ENCODE measurements at places on chromosomes 4 and X.

DNA sequence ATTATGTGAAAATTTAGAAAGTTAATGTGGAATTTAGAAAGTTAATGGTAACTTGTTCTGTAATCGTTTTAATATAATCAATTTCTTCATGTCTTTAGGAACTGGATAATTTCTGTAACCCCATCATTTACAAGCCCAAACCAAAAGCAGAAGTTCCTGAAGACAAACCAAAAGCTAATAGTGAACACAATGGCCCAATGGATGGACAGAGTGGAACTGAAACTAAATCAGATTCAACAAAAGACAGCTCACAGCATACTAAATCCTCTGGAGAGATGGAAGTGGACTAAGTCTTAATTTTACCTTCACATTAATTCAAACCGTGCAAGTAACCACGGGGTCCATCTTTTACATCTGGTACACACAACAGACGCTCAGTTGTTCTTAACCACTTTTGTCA lies 48.1 kb upstream of the PLK4 start:
- no peak for DNase-seq

- DNase-seq, result peak; percentile 23
Observed at GRCh38 chr4:156832886-156833285, 138.7 kb downstream of the PDGFC start.

DNA sequence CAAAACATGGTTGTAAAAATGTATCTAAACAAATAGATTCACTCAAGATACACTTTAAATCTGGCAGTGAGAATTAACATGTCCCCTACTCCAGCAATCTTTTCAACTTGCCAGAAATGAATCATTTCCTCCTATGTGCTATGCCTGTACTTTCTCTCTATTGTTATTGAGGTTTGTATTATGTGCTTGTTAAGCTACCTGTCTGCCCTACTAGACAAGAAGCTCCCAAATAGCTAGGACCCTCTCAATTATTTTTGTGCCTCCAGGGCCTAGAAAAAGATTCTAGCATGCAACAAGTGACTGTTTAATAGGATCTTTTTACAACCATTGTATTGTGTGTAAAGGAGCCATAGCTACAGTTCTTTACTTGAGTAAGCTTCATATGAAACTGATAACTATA lies 3.5 kb upstream of the SAP30 start:
- peak; percentile 41 for DNase-seq

- no peak for DNase-seq
Observed at GRCh38 chr4:5110901-5111300, 59.6 kb downstream of the STK32B start.

- no peak for DNase-seq
Observed at GRCh38 chr4:1807332-1807777, 14.3 kb downstream of the FGFR3 start.

DNA sequence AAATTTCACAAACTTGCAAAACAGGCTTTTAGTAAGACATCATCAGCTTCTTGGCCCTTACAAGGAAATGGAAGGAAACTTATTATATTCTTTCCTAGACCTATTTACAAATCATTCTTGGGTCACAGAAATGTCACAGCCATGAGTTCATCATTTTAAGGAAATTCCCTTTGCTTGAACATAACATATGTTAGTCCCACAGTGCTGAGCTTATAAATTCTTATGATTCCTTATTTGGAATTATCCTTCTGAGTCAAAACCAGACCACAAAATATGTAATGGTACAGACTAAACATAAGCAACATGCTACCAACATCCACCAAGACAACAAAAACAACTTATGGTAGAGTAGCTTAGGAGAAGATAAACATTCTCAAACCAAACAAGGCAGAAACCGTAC lies 236.9 kb upstream of the CTSO start:
- peak; percentile 58 for DNase-seq

- no peak for DNase-seq
Observed at GRCh38 chr4:76120199-76120598, 28.0 kb downstream of the NUP54 start.

DNA sequence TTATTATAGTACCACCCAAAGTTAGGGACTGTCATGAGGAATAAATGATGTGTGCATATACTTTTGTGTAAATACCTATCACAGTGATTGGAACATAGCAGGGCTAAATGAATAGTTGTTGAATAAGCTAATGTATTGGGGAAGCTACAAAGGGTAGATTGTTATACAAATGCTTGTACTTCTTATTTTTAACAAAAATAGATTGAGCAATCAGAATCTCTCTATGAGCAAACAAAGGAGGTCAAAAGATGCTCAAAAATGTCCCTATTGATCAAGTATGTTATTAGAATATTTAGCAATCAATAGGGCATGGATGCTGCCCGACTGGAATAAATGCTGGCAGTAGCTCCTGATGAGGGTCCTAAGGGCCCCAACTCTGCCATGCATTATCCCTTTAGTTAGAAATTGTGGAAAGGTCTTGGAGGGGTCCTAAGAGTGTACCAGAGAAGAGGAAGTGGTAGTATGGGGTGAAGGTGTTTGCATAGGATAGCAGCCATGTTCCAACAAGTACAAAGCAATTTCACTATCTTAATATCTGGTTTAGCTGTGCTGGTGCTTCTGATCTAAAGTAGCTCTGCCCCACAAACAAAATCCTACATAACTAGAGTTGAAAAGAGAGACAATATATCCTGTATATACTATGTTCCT lies 33.1 kb upstream of the TAPT1 start:
- DNase-seq, result no peak

DNA sequence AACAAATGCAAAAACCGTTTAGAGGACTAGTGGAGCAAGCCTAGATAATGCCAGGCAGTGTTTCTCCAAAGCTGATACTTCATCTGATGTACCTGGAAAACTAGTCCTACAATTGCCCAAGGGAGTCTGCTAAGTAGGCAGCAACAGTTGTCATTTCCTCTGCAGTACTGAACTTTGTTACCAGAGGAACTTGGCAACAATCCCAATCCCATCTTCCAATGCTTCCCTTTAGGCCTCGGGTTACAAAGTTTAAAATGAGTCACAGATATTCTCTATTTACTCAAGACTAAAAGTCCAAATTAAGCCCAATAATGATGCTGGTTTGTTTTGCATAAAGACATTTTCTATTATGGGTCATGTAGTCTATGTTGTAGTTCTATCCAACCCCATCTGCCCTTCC lies 120.0 kb upstream of the GLRA2 start:
- DNase-seq, result peak; percentile 79

DNA sequence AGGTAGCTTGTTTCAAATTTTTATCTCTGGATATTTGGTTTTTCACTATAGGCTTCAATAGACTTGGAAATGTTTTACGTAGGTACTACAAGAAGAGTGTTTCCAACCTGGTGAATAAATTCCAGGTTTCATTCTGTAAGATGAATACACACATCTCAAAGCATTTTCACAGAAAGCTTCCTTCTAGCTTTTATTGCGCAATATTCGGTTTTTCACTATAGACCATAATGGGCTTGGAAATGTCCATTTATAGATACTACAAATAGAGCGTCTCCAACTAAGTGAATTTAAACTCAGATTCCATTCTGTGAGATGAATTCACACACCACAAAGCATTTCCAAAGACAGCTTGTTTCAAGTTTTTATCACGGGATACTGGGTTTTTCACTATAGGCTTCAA lies 857.7 kb upstream of the HS3ST1 start:
- DNase-seq, result no peak

DNA sequence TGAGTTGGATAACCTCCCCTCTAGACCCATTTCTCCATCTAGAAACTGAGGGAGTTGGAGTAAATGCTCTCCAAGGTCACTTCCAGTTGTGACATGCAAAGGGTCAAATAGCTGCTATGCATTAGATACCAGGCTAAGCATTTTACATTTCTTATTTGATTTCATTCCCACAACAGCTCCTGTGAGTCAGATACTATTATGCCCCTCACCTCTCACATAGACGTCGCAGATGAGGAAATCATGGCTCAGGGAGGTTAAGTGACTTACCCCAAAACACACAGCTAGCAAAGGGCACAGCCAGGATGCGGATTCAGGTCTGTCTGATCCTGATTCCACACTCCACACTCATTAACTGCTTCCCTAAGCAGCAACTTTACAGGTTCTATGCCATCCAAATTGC lies 57.7 kb downstream of the PRPS1 start:
- DNase-seq, result peak; percentile 54

DNA sequence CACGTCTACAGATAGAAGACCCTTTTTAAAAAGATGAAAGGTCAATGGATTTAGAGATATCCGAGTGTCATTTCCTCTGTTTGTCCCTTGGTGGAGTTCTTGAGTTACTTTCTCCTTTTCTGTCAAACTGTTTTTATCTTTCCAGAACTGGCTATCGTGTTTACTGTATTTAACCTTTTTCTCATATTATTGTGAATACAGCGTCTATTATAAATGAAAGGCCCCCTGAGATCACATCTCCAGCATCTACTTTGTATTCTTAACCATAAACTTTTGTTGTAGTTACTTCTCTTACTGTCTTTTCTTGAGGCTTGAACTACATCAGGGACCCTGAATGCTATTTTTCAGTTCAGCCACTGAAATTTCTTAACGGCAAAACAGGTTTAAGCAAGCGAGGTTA lies 4.0 kb upstream of the PCDH7 start:
- DNase-seq, result peak; percentile 63

GRCh38 chrX:71533516-71533850 lies 579 bp downstream of the OGT start:
- DNase-seq, result no peak

GRCh38 chrX:66035667-66036066 lies 4.2 kb downstream of the VSIG4 start:
- no peak for DNase-seq

DNA sequence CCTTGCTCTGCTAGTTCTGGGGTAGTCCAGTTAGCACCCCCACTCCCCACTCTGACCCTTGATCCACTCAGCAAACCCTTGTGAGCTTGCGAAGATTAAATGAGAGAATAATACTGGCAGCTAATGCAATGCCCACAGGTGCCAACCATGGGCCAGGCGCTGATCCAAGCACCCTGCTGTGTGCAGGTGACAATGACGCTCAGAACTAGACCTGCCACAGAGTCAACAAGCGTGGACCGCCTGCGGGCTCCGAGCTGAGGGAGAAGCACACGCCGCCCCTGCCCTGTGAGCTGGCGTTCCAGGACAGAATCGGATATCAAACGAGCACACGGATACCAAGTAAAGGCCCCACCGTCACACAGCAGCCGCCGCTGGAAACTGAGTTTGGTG lies 129.2 kb downstream of the FAM53A start:
- DNase-seq, result no peak

DNA sequence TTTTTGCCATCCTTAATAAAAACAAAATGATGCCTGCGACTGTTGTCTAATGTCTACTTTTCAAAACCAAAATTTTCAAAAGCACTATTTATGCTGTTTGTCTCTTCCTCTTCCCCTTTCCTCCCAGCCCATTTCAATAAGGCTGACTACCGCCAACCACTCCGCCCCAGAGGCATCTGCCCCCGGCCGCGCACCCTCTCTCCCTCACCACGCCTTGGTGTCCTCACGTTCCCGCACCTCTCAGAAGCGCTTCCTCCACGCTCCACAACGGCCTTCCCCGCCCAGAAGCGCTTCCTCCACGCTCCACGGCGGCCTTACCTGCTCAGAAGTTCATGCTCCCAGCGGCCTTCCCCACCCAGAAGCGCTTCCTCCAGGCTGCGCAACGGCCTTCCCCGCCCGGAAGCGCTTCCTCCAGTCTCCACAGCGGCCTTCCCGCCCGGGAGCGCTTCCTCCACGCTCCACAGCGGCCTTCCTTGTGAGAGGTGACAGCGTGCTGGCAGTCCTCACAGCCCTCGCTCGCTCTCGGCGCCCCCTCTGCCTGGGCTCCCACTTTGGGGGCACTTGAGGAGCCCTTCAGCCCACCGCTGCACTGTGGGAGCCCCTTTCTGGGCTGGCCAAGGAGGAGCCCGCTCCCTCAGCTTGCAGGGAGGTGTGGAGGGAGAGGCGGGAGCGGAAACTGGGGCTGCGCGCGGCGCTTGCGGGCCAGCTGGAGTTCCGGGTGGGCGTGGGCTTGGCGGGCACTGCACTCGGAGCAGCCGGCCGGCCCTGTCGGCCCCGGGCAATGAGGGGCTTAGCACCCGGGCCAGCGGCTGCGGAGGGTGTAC lies 490.4 kb upstream of the ZFP42 start:
- no peak for DNase-seq

DNA sequence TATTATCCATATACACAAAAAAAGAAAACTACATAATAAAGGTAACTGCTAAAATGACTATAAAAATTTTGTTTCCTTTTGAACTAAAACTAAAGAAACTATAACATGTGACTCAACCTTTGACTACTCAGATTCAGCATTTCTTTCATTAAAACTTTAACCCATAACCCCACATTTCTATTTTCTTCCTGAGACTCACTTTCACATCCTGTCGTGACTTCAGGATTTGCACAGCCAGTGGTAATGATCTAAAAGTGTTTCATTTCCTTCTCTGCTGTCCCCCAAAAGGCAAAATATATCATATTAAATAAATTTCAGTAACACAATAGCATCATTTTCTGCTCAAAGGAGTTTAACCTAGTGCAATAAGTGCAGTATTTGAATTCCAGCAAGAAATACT lies 1022.4 kb upstream of the DIAPH2 start:
- no peak for DNase-seq

- no peak for DNase-seq
Observed at GRCh38 chrX:86322913-86323312, 174.7 kb downstream of the DACH2 start.

DNA sequence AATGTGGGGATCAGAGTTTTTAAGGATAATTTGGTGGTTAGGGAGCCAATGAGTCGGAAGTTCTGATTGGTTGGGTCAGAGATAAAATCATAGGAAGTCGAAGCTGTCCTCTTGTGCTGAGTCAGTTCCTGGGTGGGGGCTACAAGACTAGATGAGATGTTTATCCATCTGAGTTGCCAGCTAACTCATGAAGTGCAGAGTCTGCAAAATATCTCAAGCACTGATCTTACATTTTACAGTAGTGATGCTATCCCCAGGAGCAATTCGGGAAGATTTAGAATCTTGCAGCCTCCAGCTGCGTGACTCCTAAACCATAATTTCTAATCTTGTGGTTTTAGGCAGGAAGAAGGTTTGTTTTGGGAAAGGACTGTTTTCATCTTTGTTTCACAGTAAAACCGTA lies 565.8 kb upstream of the SPANXN1 start:
- DNase-seq, result peak; percentile 64

GRCh38 chr4:11625211-11625610 lies 196.5 kb upstream of the HS3ST1 start:
- no peak for DNase-seq
